Left forelimb (tissue), 1 donor: ENCODE measurements at places on chromosomes 12 and 14.
A peak's percentile ranks its signal among the peaks of the same experiment; 100 is the strongest.

- no peak for DNase-seq
Measured at GRCh38 chr14:103188810-103189480, 65.7 kb downstream of the TNFAIP2 start.

DNA sequence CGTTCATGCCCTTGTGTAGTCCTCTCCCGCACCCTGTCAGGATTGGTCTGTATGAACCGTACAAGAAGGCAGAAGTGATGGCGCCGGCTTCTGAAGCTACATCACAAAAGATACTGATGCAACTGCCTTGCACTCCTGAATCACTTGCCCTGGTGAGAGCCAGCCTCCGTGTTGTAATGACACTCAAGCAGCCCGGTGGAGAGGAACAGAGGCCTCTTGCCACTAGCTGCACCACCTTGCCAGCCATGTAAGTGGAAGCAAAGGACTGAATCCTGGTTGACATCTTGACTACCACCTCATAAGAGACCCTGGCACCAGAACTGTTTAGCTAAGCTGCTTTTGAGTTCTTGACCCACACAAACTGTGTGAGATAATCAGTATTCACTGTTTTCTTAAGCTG is 266.0 kb downstream of the ERC1 start:
- no peak for DNase-seq

GRCh38 chr12:30926243-30927221 is at the start of gene TSPAN11:
Gene TSPAN11, plus strand, starts transcription at chr12:30926748. Its CDS starts 27,244 bp downstream, at chr12:30953992.
- peak; percentile 83 for DNase-seq

- DNase-seq, result no peak
Measured at GRCh38 chr12:22796941-22797630, 172.1 kb downstream of the ETNK1 start.

DNA sequence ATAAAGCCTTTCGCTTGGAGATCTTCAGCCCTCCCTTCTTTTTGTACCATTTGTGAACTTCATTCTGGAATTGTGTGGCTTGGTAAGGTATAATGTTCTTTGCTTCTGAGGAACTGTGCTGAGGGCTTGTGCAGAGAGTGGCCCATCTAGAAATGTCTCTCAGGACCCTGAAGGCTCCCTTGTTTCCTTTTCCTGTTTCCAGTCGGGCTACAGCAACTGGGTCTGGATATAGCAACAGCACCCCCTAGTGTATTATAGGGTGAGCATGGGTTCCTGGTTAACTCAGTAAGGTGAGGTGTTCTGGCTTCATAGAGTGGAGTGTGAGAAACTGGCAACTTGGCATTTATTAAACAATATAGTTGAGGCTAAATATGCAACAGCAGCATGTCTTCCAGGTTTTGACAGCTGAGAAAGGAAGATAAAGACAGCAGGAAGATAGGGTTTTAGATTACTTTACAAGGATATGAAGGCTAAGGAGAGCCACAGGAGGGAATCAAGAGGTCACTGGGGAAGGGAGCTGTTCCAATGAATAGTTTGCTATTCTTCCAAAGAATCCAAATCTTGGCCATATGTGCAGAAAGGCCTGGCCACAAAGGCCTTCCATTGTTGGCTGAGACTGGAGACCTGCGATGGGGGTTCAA is 49.1 kb upstream of the RNU6-8 start:
- no peak for DNase-seq

DNA sequence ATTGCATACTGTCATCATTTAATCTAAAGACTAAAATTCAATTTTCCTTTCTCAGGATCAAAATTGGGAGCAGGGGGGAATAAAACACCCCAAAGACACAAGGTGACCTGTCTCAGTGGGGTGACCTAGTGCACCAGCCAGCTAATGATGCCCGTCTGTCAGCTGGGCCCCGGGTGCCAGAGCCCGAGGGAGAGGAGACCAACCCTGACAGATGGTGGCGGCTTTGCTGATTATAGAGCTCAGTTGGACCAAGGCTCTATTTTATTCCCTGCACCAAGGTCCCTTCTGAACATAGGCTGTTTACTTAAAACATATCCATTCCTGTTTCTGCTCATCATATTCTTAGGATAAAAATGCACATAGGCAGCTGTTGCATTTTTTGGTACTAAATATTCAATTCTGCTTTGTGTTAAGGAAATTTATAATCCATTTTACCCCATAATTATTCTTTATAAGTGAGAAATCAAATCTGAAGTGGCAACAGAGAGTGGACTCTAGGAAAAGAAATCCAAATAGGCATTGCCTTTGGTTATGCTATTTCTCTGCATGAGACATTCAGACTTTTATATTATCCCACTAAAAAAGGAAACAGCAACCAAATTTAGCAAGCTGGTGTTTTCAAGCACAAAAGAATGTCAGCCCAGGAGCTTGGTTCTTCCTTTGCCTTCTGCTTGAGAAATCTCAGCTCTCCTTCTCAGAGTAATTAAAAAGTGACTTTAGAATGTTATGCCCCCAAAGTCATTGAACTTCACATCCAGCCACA is 96.8 kb upstream of the IFNG-AS1 start:
- no peak for DNase-seq

DNA sequence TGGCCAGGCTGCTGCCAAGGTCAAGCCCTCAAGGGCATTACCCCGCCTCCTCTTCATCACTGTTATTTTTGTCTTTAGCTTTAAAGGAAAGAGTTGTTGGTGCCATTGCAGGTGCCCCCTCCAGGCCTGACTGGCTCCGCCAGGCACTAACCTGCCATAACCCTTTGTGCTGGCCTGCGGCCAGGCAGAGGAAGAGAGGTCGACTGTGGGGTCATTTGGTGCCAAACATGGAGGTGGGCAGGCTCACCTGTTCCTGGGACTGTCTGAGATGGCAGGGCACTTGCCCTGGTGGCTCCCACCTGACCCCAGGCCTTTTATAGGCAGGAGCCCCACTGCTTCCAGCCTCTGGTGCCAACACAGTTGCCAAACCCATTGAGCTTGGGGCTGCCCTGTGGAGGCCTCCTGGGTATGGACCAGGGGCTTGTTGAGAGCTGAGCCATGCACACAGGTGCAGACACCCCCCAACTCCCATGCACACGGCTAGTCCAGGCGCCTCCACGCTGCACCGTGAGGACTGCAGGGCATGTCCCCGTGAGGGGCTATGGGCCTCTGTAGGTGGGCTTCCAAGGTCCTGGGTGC is 29.4 kb upstream of the PLD4 start:
- DNase-seq, result no peak

- DNase-seq, result no peak
Measured at GRCh38 chr12:84974155-84974815, 61.7 kb upstream of the SLC6A15 start.

DNA sequence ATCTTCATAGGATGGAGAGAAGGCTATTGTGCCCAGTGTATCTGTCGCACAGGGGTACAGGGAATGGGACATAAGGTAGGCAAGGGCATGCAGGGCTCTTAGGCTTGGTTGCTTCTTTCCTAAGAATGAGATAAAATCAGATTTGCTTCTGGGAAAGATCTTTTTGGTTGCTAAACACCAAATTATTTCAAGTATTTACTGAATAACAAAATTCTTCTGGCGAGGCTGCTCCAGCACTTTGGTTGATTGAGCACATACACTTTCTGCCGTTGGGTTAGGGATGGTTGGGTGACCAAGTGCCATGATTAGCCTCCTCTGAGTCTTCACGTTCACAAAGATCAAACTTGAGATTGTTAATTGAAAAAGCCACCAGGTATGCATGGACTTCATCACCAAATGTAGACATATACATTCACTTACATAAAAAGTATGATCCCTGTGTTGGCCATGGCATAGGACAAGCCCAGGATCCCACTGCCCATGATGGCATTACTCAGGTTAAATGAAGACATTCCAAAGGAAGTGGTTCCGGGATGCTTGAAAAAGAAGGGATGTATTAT is 38.2 kb downstream of the SLC38A4 start:
- DNase-seq, result no peak

DNA sequence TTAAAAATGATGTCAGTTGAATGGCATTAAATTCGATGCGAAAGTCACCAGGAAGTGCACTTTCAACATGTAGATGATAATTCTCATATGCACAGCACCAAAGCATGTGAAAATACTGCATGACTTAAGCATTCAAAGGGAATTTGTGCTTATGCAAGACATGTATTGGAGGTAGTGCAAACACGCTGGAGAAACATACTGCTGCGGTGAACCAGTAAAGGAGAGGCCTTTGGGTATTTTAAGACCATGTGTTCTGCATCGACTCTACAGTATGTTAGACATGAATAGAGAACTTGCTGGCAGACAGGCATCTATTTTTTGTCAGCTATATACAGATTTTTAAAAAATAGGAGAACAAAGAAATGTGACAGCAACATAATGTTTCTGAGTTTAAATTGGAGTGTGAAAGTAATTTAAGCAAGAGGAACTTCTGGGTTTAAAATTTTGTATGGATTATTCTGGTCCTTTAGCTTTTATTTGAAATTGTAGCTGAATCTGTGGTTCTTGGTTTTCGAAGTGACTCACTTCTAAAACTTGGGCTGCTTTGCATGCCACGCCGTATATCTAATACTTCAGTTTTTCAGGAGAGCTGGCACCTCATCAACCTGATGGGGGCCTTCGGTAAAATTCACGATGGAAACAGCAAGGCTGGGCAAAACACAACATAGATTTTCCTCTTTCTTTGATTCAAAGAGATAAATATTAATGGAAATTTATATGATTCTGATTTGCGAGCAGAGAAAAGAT is 408.7 kb downstream of the APAF1 start:
- no peak for DNase-seq

GRCh38 chr12:54368025-54368708 is 3.9 kb upstream of the GPR84 start:
- no peak for DNase-seq

DNA sequence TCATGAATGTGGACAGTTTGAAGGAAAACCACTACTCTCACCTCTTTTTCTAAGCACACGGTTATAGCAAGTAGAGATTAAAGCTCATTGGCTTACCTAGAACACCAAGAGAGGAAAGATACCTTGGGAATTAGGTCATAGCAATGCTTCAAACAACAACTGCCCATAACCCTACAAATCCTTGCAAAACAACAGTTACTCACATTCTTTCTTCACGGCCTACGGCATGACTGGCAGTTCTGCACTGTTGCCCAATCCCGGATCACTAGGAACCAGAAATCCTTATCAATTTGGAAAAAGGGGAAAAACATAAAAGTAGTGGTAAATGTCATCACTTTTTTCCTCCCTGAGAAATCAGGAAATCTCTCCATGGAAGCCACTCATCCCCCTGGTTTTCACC is 9.6 kb upstream of the ISM2 start:
- DNase-seq, result no peak

- DNase-seq, result no peak
Measured at GRCh38 chr14:93039649-93040315, 75.9 kb downstream of the ITPK1 start.

DNA sequence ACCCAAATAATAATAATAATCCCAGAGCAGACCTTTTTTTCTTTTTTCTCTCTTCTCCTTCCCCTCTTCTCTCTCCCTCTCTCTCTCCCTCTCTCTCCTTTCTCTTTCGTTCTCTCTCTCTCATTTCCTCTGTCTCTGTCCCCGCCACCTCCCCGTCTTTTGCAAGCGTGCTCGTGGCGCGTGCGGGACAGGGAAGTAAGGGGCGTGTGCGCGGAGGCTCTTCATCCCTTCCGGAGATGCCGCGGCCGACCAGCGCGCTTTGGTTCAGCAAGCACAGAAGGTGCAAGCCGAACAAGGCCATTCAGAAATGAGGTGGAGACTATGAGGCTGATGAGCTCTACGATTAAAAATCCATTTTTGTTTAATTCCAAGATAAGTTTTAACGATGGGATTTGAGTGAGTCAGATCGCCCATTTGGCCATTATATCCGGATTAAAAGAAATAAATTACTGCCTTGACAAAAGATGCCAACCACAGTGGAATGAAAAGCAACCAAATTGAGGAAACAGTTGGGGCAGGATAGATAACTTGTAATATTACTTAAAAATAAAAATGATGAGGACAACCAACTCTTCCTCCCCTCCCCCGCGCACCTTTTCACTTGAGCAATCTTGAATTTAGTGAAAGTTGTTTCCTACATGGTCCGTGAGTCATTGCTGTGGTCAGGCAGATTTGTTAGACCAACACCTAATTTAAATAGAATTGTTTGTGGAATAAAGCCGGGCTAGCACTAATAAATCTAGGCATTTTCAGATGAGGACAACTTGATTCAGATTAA is 1.2 kb upstream of the AMIGO2 start:
- DNase-seq, result no peak

- DNase-seq, result no peak
Measured at GRCh38 chr12:108551535-108551934, 9.4 kb downstream of the SART3 start.

DNA sequence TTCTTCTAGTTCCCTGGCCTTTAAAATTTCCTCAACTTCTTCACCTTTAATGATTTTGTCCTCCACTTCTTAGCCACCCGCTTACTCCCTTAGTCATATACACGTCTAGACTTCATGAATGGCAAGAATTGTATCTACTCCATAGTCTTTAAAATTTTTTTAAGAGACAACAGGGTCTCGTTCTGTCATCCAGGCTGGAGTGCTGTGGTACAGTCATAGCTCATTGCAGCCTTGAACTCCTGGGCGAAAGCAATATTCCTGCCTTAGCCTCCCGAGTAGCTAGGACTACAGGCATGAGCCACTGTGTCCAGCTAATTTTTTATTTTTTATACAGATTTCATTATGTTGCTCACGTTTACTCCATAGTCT is 47.9 kb downstream of the BBS10 start:
- no peak for DNase-seq

GRCh38 chr12:21819236-21819635 is 44.7 kb upstream of the KCNJ8 start:
- DNase-seq, result no peak

GRCh38 chr14:97538749-97539410 is 741.7 kb downstream of the VRK1 start:
- no peak for DNase-seq

DNA sequence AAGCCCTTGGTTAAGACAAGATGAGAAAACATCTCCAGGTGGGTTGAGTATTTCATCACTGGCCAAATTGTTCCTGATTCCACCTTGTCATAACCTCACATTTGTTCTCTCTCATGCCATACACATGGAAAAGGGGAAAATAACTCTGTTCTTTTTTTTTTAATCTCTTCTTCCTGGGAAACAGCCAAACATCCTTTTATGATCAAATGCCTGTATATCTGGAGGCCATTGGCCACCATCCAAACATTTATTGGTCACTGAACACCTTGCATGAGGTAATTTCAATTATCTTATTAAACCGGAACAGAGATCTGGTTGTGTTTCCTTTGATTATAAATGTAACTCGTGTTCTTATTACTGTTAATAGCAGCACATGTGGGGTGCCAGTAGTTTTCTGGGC is 469.6 kb downstream of the NPAS3 start:
- DNase-seq, result no peak

GRCh38 chr12:132083614-132083940 is 60.5 kb downstream of the DDX51 start:
- DNase-seq, result no peak

DNA sequence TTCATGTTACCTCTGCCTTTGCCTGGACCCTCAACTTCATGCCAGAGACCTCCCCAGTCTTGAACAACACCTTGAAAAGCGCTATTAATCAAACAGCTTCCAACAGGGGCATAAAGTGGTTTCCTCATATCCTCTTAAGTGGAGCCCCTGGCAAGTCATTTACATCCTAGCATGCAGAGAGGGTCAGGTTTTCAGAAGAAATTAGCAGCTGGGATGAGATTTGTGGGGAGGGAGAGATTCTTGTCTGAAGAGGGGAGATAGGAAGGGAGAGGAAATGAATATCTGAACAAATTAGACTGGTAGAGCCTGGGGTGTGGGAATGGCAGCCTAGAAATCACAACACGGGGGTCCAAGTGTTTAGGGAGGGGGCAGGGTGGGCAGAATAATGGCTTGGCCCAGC is 45.6 kb downstream of the CALM1 start:
- no peak for DNase-seq
